ENCODE measurements at places on chromosomes 4 and X.

DNA sequence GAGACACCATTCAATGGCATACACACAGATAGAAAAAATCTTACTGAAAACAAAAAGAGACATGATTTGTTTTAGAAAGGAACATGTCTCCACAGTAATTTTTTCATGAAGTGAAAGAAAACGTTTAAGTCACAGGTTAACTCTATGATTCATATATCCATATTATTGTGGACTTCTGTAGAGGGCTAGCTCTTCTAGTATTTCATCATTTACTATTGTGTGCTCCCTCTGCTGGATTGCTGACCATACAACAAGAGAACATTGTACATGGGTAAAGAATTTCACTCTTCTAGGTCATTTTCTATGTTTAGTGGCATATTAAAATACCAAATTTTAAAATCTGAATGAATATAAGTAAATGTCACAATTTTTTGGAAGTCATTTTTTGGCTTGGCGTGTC, 91.8 kb upstream of the POU3F4 start:
- no peak overlapping the region for H3K27ac ChIP-seq
- no peaks in the 10 kb centered on the region for H3K27me3 ChIP-seq
- no peaks in the 10 kb centered on the region for H3K4me1 ChIP-seq
- DNase-seq: no peak

- H3K27me3 ChIP-seq: no peaks in the 10 kb centered on the region
- peaks cover under 1% of the 10 kb centered on the region for H3K36me3 ChIP-seq
- H3K4me1 ChIP-seq: peaks cover 9% of the 10 kb centered on the region
- peak; percentile 4 for DNase-seq
- H3K27ac ChIP-seq: peak overlapping the region; percentile 94
Measured at GRCh38 chr4:102869569-102870197, 891 bp downstream of the CISD2 start.

DNA sequence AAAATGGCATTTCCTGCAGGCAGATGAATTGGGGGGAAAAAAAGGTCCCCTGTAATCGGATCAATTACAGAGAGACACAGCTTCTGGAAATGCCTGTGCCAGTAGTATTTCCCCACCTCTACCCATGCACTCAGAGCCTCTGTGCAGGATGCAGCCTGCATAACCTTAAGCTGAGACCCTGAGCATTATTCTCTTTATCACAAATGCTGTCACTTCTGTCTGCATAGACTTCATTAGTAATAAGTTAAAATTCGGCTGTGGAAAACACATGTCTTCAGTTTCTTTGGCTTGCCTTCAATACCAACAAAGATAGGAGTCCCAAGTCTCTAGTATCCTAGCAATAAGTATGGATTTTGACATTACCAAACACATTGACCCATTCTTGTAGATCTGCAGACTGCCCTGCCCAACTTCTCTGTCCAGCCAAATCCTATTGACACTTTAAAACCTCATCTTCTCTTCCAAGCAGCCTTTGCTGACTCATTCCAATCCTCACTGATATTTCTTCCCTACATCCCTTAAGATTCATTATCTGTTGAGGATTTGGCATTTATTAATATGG, 70.8 kb downstream of the LUZP4 start:
- no peak overlapping the region for H3K27ac ChIP-seq
- no peaks in the 10 kb centered on the region for H3K36me3 ChIP-seq
- no peaks in the 10 kb centered on the region for H3K27me3 ChIP-seq
- no peaks in the 10 kb centered on the region for H3K4me1 ChIP-seq
- H3K4me3 ChIP-seq: no peak overlapping the region

DNA sequence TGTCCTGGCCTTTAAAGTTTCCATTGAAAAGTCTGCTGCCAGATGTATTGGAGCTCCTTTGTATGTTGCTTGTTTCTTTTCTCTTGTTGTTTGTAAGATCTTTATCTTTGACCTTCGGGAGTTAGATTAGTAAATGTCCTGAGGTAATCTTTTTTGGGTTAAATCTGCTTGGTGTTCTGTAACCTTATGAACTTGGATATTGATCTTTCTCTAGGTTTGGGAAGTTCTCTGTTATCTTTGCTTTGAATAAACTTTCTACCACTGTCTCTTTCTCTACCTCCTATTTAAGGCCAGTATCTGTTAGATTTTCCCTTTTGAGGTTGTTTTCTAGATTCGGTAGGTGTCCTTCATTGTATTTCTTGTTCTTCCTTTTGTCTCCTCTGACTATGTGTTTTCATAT, 447.8 kb downstream of the FAM133A start:
- no peak overlapping the region for H3K4me3 ChIP-seq
- no peak for DNase-seq
- no peak overlapping the region for H3K27ac ChIP-seq
- H3K4me1 ChIP-seq: no peaks in the 10 kb centered on the region
- no peaks in the 10 kb centered on the region for H3K36me3 ChIP-seq
- H3K27me3 ChIP-seq: no peaks in the 10 kb centered on the region

DNA sequence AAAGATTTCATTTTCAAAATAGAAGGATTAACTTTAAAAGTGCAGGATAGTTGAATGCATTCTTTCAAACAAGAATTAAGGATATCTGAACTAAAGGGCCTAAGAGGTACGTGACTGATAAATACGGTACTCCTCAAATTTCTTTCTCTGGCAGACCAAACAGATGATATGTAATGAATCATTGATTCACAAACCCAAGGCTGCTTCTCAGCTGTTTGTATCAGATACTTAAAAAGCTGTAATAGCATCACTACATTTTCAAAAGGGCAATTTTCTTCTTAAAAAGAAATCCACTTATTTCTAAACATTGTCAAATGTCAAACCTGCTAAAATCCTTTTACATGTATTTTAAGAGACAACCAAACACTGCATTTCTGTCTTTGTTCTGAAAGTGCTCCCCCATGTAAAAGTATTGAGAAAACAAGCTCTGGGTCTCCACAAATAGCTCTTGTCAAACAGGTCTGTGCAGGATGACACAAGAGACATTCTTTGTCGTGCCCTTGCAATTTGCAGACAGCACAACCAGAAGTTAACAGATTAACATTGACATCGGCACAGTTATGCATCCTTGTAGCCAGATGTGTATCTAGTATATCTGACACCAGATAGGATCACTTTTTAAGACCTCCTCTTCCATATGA, 82.0 kb downstream of the MANBA start:
- H3K4me1 ChIP-seq: no peaks in the 10 kb centered on the region
- H3K4me3 ChIP-seq: no peak overlapping the region
- H3K27me3 ChIP-seq: no peaks in the 10 kb centered on the region
- H3K27ac ChIP-seq: no peak overlapping the region
- DNase-seq: no peak
- H3K36me3 ChIP-seq: peaks cover 2% of the 10 kb centered on the region

DNA sequence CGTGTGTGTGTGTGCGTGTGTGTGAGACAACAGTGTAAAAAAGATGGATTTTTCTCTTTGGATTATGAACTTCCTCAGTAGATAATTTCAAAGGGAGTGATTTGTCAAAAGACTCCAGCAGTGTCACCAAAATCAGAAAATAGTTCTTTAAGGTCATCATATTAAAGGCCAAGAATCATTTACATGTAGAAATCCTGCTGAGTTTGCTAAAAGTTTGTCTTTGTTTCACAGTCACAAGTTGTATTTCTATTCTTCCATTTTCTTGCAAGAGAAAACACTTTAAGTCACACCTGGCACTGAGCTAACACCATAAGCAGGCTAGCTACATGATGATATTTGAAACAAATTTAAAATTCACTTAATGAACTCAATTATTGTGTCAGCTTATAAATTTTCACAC, 222.7 kb downstream of the PACRGL start:
- no peaks in the 10 kb centered on the region for H3K4me1 ChIP-seq
- H3K27me3 ChIP-seq: no peaks in the 10 kb centered on the region
- no peak overlapping the region for H3K4me3 ChIP-seq
- no peak overlapping the region for H3K27ac ChIP-seq
- no peaks in the 10 kb centered on the region for H3K36me3 ChIP-seq
- DNase-seq: no peak

GRCh38 chr4:56723659-56724230, 42.6 kb upstream of the HOPX start:
- no peaks in the 10 kb centered on the region for H3K36me3 ChIP-seq
- peak overlapping the region; percentile 52 for H3K27ac ChIP-seq
- peak; percentile 27 for DNase-seq
- H3K27me3 ChIP-seq: no peaks in the 10 kb centered on the region
- H3K4me1 ChIP-seq: peaks cover 10% of the 10 kb centered on the region

DNA sequence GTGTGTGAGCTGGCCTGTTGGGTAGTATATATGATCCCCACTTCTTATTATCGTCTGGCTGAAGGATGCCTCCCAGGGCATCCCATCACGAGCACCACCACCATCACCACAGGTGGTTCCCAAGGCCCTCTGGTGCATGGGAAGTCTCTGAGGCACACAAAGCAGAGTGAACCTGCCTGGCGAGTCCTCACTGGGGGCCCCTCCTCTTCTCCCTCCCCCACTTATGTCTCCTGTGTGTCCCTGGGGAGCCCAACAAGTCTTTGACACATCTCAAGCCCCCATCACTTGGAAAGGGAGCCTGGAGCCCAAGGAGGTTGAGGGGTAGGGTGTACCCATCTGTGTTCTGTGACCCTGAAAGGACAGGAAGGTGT, 45.5 kb upstream of the NKX1-1 start:
- H3K4me3 ChIP-seq: no peak overlapping the region
- H3K27me3 ChIP-seq: no peaks in the 10 kb centered on the region
- no peak for DNase-seq
- H3K36me3 ChIP-seq: no peaks in the 10 kb centered on the region

DNA sequence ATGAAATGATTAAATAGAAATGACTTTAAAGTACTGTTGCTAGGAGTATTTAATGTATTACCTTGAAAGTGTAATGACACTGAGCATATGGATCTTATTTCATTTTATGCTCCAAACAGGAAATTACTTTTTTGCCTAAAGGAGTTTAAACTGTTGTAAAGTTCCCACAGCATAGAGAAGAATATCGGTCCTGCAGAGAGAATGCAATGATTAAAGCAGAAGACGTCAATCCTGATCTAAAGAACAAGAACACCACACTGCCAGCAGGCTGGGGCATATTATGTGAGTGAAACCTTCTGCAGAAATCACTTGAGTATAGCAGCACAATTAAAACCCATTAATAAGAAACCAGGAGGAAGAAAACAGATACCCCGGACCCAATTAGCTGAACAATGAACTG, 72.8 kb upstream of the CAMK2D start:
- no peaks in the 10 kb centered on the region for H3K4me1 ChIP-seq
- DNase-seq: no peak
- no peak overlapping the region for H3K4me3 ChIP-seq
- no peak overlapping the region for H3K27ac ChIP-seq

Data from small intestine (tissue), 16 donors.